ENCODE measurements at places on chromosomes 7 and 10.

DNA sequence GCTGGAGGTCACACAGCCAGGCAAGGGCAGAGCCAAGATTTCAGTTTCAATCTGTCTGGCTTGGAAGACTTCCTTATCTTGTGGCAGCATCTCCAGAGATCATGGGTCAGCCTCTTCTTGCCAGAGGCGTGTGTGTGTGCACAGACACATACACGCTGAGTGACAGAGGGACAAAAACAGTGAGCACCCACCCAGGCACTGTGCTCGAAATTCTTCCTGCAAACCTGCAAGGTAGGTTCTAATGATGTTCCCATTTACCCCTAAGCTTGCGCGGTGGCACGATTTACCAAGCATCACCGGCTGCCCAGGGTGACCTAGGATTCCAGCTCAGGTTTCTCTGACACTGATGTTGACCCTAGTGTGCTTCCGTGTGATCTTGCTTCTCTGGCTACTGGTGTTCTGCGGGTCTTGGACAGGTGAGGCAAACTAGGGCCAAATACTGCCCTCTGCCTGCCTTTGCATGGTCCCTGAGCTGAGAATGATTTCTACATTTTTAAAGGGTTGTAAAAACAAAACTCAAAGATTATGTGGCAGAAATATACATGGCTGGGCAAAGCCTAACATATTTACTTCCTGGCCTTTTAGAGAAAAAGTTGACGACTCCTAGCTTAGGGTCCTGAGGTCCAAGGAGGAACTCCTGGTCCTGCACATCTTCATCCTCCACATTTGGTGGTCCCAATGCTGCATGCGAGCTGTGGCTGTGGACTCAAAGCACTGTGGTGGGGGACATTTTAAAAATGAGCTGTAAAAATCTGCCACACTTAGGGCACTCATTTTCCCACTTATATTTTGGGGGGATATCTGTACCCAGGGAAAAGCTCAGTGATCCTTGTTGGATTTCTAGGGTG lies 268.5 kb downstream of the RPS24 start:
- DNase-seq, result peak; percentile 45

DNA sequence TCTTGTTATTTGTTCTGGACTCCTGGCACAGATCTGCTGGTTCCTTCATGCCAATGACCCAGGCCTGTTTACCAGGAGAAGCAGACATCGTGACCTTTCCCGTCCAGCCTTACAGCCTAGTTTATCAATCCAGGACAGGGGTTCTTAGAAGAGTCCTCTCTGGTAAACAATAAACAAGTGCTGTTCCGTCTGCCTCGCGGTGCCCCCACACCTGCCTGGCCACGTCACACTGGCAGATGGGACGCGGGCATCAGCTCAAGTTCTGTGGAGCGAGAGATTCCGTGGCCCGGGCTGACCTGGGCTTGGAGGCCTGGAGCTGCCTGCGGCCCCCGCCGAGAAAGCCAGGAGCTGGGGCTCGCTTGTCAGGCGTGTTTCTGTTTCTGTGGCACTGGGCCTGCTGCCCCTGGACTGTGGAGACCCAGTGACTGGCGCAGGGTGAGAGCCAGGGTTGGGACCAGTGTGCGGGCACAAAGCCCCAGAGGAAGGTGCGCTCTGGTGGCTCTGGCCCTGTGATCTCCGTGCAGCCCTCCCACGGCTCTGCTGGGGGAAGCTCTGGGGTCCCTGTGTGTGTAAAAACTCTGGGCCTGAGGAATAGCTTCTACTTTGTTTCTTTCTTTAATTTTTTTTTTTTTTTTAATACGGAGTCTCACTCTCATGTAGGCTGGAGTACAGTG lies 28.4 kb upstream of the PFKFB3 start:
- DNase-seq, result no peak

DNA sequence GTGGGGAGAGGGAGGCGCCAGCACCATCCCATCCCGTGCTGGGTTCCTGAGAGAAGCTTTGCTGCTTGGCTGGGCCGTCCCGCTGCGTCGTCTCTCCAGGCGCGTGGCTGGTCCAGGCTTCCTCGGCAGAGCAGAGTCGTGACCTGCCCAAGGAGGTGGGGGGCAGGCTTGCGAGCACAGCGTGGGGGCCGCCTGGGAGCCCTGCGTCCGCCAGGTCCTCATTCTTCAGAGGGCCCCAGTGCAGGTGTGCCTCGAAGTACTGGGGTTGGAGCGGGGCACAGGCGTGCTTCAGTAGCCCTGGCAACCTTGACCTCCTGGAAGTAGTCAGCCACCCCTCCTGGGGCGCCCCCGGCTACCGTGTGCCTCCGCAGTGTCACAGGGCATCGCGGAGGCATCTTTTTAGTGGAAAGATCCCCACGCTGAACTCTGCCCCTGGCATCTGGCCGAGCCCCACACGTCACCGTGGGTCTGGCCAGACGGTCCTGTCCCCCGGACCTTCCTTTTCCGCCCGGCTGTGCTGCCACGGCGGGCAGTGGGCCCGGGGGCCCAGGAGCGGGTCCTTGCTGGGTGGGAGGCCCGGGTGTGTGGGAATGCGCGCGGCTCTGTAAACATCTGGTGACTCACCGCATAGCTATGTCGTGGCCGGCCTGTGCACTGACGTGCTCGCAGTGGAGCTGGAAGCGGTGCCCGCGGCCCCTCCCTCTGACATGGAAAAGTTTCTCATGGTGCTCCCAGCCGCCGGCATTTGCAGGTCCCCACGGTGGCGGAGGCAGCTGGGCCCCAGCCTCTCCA lies 6.4 kb downstream of the MAFK start:
- no peak for DNase-seq

- DNase-seq, result no peak
Measured at GRCh38 chr10:43057831-43058340, 19.0 kb upstream of the RET start.

DNA sequence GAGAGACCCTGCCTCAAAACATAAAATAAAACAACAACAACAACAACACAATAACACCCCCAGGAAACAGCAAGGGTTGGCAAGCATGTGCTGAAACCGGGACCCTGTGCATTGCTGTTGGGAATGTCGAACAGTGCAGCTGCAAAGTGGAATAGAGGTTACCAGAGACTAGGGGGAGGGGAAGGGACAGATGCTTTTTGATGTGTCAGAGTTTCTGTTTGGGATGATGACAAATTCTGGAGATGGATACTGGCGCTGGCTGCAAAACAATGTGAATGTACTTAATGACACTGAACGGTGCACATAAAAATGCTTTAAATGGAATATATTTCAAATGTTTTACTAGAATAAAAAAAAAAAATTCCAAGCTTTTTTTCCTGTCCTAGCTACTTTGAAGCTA lies 241.8 kb downstream of the TEX36 start:
- DNase-seq, result no peak

- no peak for DNase-seq
Measured at GRCh38 chr10:116919706-116920105, 70.4 kb downstream of the ENO4 start.

- DNase-seq, result no peak
Measured at GRCh38 chr7:44061645-44062179, 3.7 kb downstream of the PGAM2 start.

GRCh38 chr10:60009276-60009675 lies 102.9 kb upstream of the CCDC6 start:
- no peak for DNase-seq

DNA sequence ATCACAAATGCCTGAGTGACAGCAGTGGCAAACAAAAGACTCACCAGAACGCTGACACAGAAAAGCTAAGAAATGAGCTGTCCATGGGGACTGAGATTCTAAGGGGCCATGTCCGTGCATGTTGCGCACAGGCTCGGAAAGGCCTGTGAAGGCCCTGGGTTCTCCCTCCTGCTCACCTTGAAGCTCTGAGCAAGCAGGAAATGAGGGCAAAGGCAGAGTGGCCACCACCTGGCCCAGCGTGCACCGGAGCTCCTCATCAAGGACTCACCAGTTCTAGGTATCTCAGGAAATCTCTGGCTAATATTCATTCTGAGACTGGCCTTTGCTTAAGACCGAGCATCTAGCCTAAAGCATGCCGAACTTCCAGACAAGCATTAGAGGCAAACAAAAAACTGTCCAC lies 52.7 kb downstream of the MAD1L1 start:
- no peak for DNase-seq

GRCh38 chr7:134640842-134641715 lies 5.6 kb upstream of the BPGM start:
- no peak for DNase-seq

DNA sequence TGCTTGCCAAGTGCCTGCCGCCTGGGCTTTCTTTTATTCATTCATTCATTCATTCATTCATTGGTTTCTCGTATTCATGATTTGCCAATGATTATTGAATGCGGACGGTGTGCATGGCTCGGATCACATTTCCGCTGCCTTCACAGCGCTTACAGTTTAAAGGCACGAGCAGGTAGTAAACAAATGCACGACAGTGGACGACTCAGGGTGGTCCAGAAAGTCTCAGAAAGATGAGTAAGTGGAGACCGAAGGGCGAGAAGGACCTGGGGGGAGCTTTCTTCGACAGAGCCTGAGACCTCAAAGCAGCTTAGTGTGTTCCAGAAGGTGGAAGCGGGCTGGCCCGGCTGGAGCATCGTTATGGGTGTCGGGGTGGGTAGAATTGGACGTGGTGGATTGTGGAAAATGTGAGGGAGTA lies 506 bp downstream of the MCM10 start:
- DNase-seq, result peak; percentile 61

DNA sequence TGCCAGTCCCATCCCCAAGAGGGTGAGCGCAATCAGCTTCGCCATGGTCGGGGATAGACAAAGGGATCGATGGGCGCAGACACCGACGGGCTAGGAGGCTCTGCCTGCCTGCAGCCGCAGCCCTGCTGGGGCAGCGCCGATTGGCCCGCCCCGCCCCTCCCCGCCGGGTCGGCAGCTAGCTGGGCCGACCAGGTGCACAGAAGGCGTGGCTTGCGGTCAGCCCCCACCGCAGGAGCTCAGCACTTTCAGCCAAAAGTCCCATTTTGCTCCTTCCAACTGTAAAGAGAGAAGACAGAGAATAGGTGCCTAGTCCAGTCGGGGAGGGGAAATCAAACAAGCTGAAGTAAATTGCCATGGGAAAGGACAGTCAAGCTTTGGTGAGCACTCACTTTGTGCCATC lies at the start of gene PON1:
TSS of gene PON1 (minus strand) at position 102 of the 400 bp plus-strand sequence. CDS start at position 45, 57 bp downstream.
- no peak for DNase-seq

DNA sequence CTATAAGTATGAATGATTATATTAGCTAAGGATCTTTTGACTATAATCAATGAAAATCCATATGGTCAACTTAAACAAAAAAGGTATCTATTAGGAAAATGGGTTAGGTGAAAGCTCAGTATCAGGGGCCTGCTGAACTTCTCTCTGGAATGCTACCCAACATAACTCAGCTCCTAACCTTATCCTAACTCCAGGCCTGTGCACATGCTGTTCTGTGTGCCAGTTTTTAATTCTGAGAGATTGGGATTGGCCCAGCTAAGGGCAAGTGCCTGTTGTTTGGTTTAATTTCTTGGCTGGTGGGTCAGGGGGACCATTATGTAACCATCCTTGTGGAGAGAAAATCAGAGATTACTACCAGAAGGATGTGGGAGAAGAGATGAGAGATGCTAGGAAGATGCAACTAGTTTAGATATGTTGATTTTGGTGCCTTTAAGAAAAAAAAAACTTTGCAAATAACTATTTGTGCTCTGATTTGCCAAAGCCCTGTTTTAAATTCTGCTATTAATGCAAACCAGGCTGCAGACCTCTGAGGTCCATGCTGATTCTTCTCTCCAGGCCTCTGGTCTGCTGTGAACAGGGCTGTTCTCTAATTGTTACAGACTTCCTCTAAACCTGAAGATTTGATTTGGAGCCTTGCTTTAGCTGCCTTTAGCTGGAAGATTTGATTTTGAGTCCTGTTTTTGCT lies 23.9 kb upstream of the HDAC9 start:
- DNase-seq, result no peak

DNA sequence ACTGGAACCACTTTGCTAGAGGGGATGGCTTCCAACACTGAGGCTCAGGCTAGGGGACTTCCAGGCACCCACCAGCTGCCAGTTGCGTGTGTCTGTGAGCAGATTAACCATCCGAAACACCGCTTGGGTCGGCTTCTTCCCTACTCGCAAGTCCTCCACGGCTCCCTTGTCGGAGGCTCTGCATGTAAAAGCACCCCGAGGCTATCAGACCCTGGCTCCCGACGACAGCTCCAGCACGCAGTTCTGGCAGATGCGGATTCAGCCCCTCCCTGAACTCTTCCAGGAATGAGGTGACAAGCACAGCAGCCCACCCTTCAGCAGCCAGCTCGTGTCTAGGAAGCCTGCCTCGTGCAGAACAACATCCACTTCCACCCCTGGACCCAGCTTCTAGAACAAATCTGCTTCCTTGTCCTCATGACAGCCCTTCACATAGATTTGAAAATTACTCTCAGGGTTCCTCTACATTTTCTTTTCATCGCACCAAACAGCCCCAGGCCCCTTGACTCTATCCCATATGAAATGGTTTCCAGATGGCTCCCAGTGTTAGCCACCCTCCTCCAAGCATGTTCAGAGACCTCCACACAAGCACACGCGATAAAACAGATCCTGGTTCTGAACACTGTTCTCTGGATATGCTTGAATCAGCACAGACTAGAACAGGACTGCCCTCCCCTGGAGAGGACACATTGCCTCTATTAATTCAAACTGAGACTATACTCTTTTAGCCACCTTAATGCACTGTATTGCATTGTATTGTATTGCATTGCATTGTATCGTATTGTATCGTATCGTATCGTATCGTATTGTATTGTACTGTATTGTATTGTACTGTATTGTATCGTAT lies 44.6 kb downstream of the SLIT1 start:
- DNase-seq, result no peak

GRCh38 chr10:86287966-86288579 lies 78.5 kb downstream of the GRID1 start:
- DNase-seq, result peak; percentile 28

DNA sequence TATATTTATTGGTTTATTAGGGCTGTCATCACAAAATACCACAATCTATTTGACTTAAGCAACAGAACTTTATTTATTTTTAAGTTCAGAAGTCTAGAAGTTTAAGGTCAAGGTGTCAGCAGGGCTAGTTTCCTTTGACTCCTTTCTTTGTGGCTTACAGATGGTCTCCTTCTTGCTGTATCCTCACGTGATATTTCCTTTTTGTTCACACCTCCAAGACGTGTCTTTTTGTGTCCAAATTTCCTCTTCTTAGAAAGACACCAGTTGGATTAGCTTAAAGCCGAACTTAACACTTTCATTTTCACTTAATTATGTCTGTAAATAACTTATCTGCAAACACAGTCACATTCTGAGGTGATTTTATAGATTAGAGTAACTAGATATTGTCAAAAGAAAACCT lies 631.4 kb upstream of the POT1 start:
- DNase-seq, result no peak

DNA sequence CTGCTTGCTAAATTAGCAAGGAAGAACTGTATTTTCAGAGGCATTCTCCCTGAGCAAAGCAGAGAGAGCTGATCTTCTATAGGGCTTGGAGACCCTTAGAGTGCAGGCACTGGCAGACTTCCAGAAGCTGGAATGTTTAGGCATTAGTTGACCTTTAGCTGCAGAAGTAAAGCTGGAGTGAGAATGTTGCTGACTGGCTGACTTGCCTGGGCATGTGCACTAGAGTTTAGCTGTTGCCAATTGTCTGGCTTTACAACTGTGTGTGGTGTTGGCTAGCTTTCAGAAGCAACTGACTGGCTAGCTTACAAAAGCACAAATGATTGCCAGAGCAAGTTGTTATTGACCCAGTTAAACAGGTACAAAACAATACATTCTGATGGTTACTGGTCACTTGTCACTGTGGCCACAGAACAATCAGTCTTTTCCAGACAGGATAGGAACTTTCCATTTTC lies 25.1 kb downstream of the FAM13C start:
- no peak for DNase-seq
